Bronchial epithelial cell (primary cell): ENCODE measurements at places on chromosomes 11 and 22. TPM values are rescaled to one million over a fixed set of nuclear protein-coding genes. Genes with fewer than 3 reads are reported as not detected.

The CDCA5 gene
- total RNA-seq, result 0.26 and 0.53 TPM in 2 replicates

The RIMBP3B gene
- under 0.01 TPM in 1 of 2 replicates, not detected in the other for total RNA-seq

The RASL10A gene
- total RNA-seq, result not detected in 2 replicates

The FOLR1 gene
- total RNA-seq, result 0.53 and 1.3 TPM in 2 replicates

The KLHL35 gene
- 0.79 and 1.0 TPM in 2 replicates for total RNA-seq

The OR51B4 gene
- total RNA-seq, result not detected in 2 replicates

The SLC22A8 gene
- total RNA-seq, result not detected in 2 replicates

The SLC17A6 gene
- total RNA-seq, result not detected in 2 replicates

The SCARF2 gene
- 0.26 and 0.53 TPM in 2 replicates for total RNA-seq

The C22orf31 gene
- total RNA-seq, result not detected in 2 replicates

The MGAT3 gene
- total RNA-seq, result 0.13 and 0.53 TPM in 2 replicates

The ACRV1 gene
- total RNA-seq, result not detected in 2 replicates

The FAT3 gene
- under 0.01 TPM in 2 replicates for total RNA-seq

The ZNF215 gene
- total RNA-seq, result 4.7 and 6.1 TPM in 2 replicates

The PPP2R1B gene
- 26.1 and 27.8 TPM in 2 replicates for total RNA-seq

The GSTT2B gene
- 0.79 and 0.90 TPM in 2 replicates for total RNA-seq

The GRIK4 gene
- not detected in 2 replicates for total RNA-seq

The KCNK4 gene
- under 0.01 TPM in 1 of 2 replicates, not detected in the other for total RNA-seq

The MMP27 gene
- total RNA-seq, result not detected in 2 replicates

The POU2AF2 gene
- not detected in 2 replicates for total RNA-seq

The ARHGAP8 gene
- 15.0 and 18.2 TPM in 2 replicates for total RNA-seq

The BIK gene
- total RNA-seq, result 56.8 and 66.6 TPM in 2 replicates

The GNAZ gene
- under 0.01 TPM in 2 replicates for total RNA-seq

The MUC6 gene
- total RNA-seq, result under 0.01 TPM in 1 of 2 replicates, not detected in the other

The TMEM218 gene
- 28.4 and 29.3 TPM in 2 replicates for total RNA-seq

The MMP10 gene
- 4.2 and 4.9 TPM in 2 replicates for total RNA-seq

The SLC25A18 gene
- not detected in 2 replicates for total RNA-seq

The C11orf21 gene
- not detected in 2 replicates for total RNA-seq

The GLB1L2 gene
- 2.9 and 3.4 TPM in 2 replicates for total RNA-seq

The ASPHD2 gene
- 3.4 and 3.8 TPM in 2 replicates for total RNA-seq

The POTEH gene
- total RNA-seq, result not detected in 2 replicates

The NPAS4 gene
- not detected in 2 replicates for total RNA-seq

The PANX2 gene
- total RNA-seq, result 0.26 and 0.77 TPM in 2 replicates

The C11orf54 gene
- total RNA-seq, result 19.7 and 23.6 TPM in 2 replicates

The P4HA3 gene
- under 0.01 and 0.26 TPM in 2 replicates for total RNA-seq

The XKR3 gene
- not detected in 2 replicates for total RNA-seq

The LRRC32 gene
- 0.26 TPM in 1 of 2 replicates, not detected in the other for total RNA-seq

The JAML gene
- total RNA-seq, result 0.13 TPM in 1 of 2 replicates, not detected in the other

The PVALB gene
- not detected in 2 replicates for total RNA-seq

The ABCG4 gene
- total RNA-seq, result under 0.01 and 0.13 TPM in 2 replicates

The TSGA10IP gene
- under 0.01 TPM in 1 of 2 replicates, not detected in the other for total RNA-seq

The SSTR3 gene
- total RNA-seq, result not detected in 2 replicates

The ST13 gene
- total RNA-seq, result 194 and 205 TPM in 2 replicates

The BTG4 gene
- total RNA-seq, result 0.26 and 0.51 TPM in 2 replicates

The OR51E2 gene
- total RNA-seq, result not detected in 2 replicates

The MS4A7 gene
- total RNA-seq, result not detected in 2 replicates

The C22orf15 gene
- total RNA-seq, result not detected in 2 replicates

The PLAAT5 gene
- total RNA-seq, result not detected in 2 replicates

The TTC9C gene
- 21.4 and 27.4 TPM in 2 replicates for total RNA-seq

The CD3G gene
- total RNA-seq, result not detected in 2 replicates

The RIC3 gene
- 0.26 TPM in 2 replicates for total RNA-seq

The SH3BP1 gene
- 15.5 and 15.6 TPM in 2 replicates for total RNA-seq

The LIN7C gene
- 93.7 and 100 TPM in 2 replicates for total RNA-seq

The TKFC gene
- total RNA-seq, result 22.3 and 22.9 TPM in 2 replicates

The CFAP300 gene
- total RNA-seq, result 4.7 and 8.7 TPM in 2 replicates

The RAG1 gene
- 1.3 and 1.7 TPM in 2 replicates for total RNA-seq

The SYT7 gene
- 21.1 and 34.4 TPM in 2 replicates for total RNA-seq

The SLC6A5 gene
- not detected in 2 replicates for total RNA-seq

The CARD10 gene
- total RNA-seq, result 8.1 and 14.2 TPM in 2 replicates

The SLC29A2 gene
- total RNA-seq, result 1.9 and 2.1 TPM in 2 replicates
